ENCODE measurements at places on chromosomes 5 and 9.
A peak's percentile ranks its signal among the peaks of the same experiment; 100 is the strongest.

GRCh38 chr5:5420251-5420650, 2.2 kb upstream of the ICE1 start:
- no peak for DNase-seq

- DNase-seq, result no peak
Observed at GRCh38 chr5:177372034-177372896, 12.0 kb upstream of the SLC34A1 start.

DNA sequence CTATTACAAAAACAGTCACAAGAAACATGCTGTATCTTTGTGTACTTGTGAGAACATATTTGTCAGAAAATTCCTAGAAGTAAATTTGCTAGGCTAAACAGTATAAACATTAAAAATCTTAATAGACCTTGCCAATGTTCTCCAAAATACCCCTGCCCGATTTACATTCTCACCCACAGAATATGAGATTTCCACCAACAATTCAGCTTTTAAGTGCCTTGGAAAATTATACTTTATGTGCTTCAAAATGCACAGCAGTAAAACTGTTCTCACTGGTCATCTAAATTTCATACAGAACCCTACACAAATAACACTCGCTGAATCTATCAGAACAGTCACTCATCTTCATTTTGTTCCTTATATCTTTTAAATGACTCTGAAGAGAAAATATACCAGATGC, 5.5 kb downstream of the MLLT3 start:
- no peak for DNase-seq

GRCh38 chr5:173660481-173661280, 44.2 kb upstream of the BOD1 start:
- DNase-seq, result no peak

DNA sequence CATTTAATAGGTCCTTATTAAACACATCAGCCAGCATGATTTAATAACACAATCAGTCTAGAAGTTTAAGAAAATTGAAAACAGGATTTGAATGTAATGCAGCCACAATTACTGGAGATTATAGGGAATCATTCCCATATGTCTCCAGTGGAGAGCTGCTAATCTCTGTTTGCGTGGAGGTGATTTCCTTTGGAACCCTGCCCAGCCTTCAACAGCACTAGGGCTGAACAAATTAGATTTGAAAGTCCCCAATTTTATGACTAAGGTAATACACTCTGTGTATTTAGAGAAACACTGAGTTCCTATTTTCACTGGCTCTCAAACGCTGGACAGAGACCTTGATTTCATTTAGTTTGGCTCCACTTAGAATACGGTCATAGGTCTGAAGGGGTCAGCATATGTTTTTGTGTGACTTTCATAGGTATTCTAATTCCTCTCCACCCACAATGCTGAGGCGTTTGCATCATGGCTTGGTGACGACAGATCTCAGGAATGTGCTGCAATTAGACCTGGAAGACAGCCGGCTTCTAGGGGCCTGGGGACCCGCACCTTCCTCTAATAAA, 508.3 kb downstream of the EBF1 start:
- no peak for DNase-seq

DNA sequence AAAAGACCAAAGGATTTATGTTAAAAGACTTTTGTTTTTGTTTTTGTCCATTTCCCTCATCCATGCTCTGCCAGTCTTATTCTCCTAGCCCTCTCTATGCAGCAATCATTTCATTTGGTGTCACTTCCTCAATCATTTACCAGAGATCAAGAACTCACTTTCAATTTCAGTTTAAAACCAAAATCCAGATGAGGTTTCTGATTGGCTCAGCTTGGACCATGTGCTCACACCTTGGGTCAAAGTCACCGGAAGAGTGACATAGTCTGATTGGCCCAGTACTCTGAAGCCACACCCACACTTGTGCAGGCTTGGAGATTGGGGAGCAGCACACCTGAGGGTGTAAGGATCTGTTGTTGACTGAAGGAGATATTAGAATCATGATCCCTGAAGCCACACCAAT, 79.6 kb downstream of the TLR4 start:
- DNase-seq, result no peak

DNA sequence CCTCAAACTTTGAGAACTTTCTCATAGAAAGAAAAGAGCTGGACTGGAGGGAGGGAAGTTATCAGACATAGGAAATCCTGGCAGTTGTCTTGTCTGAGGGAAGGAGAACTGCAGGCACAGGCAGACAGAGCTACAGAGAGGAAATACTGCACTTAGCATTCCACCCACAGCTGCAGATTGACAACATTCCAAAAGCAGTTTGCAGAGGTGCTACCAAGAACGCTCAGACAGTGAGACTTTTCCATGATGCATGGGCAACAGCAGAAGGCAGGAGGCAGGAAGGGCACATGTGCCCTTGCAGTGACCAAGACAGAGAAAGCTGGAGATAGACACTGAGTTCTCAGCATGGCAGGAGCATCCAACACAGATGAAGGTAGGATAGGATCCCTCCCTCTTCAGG, 327.5 kb upstream of the ZNF462 start:
- no peak for DNase-seq

- peak; percentile 55 for DNase-seq
Observed at GRCh38 chr9:137277329-137278041, at the start of gene TOR4A. TOR4A (plus strand) TSS chr9:137277726; CDS start chr9:137278690, 964 bp downstream.

GRCh38 chr5:57488215-57488955, 5.8 kb upstream of the ACTBL2 start:
- no peak for DNase-seq

- DNase-seq, result no peak
Observed at GRCh38 chr9:7921545-7922197, 122.1 kb upstream of the DMAC1 start.

DNA sequence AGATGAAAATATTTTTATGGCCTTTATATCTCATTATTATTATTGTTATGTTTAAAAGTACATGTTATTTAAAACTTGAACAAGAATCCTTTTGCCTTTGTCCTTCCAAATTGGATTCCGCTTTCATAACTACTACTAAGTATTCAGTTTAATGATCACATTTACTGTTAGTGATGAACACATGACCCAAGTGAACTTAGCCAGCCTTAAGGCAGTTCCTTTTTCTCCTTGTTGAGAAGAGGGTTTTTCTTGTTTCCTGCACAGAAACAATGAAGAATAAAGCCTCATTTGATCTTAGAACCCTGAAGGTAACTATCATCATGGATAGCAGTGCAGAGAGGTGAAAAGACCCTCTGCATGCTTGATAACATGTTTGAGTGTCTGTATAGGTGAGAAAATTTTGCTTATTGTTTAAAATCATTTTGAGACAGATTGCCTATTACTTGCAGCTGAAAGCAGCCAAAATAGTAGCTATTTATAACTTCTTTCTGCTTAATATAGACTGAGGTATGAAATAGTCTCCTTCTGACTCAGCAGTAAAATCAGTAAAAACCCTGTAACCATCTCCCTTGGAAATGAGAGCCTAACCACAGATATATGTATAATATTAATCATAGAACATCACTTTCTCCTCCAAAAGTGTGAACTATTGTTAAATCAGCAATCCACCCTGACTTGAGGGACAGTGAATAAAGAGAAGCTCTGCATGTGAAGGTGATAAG, 266.2 kb downstream of the SPATA31D1 start:
- no peak for DNase-seq

GRCh38 chr5:78628270-78628992, 20.1 kb downstream of the LHFPL2 start:
- DNase-seq, result no peak

- DNase-seq, result peak; percentile 76
Observed at GRCh38 chr5:134138416-134139376, 24.2 kb downstream of the TCF7 start.

- DNase-seq, result no peak
Observed at GRCh38 chr5:172177176-172177575, 10.8 kb downstream of the STK10 start.

DNA sequence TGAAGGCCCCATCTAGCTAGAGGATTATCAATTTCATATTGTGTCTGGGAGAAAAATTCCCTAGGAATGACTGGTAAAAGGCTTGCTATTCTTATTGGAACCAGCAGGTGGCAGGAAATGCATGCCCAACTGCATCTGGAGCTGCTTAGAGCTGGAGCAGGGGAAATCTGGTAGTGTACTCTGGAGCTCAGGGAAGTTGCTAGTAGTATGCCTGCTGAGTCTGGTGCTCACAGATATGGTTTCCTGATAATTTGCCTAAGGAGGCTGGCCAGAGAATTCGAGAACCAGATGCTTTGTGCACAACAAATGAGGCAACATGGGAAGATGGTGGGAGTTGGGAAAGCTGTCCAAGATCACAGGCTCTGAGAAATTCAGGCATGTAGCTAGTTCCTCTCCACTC, 53.7 kb downstream of the G3BP1 start:
- DNase-seq, result peak; percentile 11

GRCh38 chr9:20044686-20045085, 255.8 kb upstream of the SLC24A2 start:
- DNase-seq, result no peak

DNA sequence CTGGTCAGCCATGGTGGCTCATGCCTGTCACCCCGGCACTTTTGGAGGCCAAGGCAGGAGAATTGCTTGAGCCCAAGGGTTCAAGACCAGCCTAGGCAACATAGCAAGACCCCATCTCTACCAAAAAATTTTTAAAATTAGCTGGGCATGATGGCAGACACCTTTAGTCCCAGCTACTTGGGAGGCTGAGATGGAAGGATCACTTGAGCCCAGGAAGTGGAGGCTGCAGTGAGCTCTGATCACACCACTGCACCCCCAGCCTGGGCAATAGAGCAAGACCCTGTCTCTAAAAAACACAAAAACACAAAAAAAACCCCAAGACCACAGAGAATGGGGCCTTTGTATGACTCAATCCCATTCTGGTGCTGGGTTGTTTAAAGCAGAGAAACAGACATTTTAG, 44.0 kb downstream of the MED27 start:
- DNase-seq, result no peak

DNA sequence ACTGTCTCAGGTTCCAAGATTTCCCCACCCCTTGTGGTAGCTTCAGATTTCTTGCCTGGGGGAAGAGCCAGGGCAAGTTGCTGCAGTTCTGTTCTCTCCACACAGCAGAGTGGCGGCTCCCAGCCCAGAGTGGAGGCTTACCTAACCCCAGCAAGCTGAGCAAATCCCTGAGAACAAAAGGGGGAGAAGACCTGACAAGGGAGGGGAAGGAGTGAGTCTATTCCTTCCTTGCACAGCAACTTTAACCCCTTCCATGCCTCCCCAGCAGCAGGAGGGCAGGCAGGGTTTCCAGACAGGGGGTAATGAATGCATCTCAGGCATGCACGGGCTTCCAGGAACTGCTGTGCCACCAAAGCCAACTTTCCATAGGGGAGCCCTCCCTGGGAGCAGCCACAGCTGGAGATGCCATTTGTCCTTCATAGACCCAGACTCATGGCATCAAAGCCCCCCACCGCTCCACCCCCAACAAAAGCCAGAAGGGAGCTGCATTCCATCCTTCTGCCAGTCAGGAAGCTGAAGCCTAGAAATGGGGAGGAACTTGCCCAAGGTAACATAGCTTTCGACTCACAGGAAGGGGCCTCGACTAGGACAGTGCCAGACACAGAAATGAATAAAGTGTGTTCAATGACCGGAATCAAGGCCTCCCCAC, 28.8 kb upstream of the FAT2 start:
- DNase-seq, result no peak

DNA sequence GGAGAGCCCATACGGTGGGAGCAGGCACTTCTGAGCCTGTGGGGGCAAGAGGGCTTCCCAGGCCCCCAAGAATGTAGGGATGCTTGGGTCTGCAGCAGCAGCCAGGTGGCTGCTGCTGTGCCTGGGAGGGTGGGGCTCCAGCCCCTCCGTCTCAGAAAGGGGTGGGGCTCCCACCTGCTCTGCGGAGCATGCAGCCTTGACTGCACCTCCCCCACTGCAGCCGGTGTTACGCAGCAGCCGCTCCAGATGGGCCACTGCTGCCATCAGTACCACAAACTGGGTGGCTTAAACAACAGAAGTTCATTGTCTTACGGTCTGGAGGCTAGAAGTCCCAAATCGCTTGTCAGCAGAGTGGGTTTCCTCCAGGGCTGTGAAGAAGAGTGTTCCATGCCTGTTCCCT, 365.5 kb downstream of the TMEM38B start:
- no peak for DNase-seq

- no peak for DNase-seq
Observed at GRCh38 chr5:175343308-175343707, 100.7 kb downstream of the DRD1 start.

GRCh38 chr9:15724016-15724415, 171.2 kb downstream of the CCDC171 start:
- no peak for DNase-seq

GRCh38 chr9:1100945-1101344, 50.8 kb downstream of the DMRT2 start:
- DNase-seq, result no peak

GRCh38 chr9:13555516-13555915, 276.0 kb upstream of the MPDZ start:
- no peak for DNase-seq

DNA sequence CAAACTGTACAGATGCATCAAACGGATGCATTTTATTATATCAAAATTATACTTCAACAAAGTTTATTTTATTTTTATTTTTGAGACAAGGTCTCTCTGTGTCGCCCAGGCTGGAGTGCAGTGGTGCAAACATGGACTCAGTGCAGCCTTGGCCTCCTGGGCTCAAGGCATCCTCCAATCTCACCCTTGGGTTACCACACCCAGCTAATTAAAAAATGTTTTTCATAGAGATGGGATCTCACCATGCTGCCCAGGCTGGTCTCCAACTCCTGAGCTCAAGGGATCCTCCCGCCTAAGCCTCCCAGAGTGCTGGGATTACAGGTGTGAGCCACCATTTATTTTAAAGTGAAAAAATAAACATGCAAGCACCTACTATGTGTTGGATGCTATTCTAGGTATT, 40.1 kb upstream of the STXBP1 start:
- no peak for DNase-seq

GRCh38 chr9:123435471-123435870, 79.5 kb downstream of the CRB2 start:
- no peak for DNase-seq

DNA sequence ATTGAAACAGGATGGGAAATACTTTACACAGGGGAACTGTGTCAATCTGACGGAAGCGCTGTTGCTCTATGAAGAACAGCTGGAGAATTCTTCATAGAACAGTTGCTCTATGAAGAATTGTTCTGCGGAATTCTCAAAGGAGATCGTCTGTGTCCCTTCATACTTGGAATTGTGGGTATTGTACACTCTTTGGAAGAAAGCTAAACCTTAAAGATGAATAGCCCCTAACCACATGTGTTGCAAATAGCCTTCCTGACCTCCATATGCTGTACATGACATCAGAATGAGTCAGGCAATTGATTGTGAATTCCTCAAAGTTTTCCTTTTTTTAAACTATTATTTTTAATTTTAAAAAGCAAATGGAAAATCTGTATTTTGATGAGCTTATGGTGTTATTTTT, 15.6 kb downstream of the NIM1K start:
- DNase-seq, result no peak

GRCh38 chr9:4937446-4937845, 47.6 kb upstream of the JAK2 start:
- DNase-seq, result no peak

DNA sequence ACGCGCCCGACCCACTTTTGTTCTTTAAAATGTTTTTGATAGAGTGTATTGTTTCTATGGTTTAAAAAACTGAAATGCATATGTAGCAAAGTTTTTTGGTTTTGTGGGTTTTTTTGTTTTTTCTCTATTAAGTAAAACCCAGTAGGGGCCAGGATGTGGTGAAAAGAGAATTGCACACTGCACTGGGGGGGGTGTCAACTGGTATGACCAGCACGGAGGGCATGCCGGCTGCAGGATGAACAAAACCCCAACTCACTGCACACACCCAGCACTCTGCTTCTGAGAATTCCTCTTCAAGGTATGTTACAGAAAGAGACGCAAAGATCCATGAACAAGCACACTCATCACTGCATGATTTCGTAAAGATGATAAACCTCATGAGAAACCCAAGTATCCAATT, 75.0 kb downstream of the STK10 start:
- DNase-seq, result peak; percentile 70

- DNase-seq, result no peak
Observed at GRCh38 chr5:8949908-8950307, 596.0 kb downstream of the SEMA5A start.

All from stimulated activated CD4-positive, alpha-beta T cell treated with anti-CD3 and anti-CD28 coated beads, Interleukin-2, amount 100 ng/mL, for 24 hours (primary cell).